Activated CD8-positive, alpha-beta memory T cell treated with anti-CD3 and anti-CD28 coated beads, Interleukin-2, amount 50 U/mL, for 4 hours (primary cell): ENCODE measurements at places on chromosomes 6 and 20.

DNA sequence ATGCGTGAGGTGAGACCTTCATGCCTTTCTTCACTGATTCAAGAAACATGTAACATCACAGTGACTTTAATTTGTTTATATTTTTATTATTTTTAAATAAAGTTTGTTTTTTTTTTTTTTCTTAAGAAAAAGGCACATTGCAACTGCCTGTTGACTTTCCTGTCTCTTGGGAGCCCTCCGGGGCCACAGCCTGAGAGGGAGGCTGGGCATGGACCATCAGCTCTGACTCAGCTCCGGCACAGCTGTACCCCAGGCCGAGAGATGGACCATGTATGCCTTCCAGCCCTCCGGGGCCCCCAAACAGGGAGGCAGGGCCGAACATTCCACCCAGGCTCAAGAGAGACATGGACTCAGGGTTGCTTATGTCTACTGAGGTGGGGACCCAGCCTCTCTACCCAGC is 99.9 kb downstream of the NFATC2 start:
- no peak for DNase-seq

DNA sequence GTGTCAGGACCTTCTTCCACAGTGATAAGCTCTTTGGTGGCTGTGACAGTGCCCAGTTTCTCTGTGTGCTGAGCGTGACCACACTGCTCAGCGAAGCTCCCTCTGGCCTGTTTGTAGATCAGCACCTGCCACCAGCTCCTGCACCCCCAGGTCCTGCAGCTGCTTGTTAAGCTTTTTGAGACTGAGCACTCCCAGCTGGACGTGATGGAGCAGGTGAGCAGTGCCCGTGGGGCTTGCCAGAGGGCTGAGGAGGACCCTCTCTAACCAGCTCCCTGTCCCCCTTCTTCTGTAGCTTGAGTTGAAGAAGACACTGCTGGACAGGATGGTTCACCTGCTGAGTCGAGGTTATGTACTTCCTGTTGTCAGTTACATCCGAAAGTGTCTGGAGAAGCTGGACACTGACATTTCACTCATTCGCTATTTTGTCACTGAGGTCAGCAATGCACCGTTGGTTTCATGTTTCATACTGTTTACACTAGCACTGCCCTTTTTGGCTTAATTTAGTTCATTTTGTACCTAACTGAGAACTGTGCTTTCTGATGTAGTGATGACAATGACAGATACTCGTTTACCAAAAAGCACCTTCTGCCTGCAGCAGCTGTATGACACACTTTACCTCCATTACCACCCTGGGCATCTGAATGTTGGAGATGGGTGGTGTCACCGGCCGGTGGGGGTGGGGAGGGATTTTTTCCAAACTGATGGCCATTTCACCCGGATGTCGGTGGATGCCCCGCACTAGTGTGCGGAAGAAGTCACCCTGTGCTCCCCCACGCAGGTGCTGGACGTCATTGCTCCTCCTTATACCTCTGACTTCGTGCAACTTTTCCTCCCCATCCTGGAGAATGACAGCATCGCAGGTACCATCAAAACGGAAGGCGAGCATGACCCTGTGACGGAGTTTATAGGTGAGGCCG is 12.5 kb downstream of the NELFCD start:
- no peak for DNase-seq

DNA sequence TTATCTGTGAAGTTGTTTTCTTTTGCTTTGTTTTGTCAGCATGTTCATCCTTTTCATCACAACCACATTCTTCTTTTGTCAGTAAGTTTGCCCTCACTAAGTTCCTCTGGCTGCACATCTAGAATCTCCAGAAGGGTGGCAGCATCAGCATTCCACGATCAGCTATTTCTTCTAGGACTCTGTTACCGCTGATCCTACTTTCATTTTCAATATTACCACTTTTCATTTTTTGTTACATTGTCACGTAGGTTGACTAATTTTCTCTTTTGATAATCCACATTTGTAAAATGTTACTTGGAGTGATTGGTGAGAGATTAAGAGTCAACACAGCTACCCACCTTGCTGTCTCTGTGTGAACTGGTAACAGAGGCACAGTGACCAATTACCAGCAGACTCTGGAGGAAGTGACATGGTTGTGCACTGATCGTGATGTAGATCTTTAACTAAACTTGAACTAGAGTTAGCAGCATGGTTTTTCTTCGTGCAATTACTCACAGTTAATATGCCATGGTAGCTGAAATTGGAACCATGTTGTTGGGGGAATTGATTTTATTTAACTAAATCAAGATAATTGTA is 307.9 kb upstream of the SLC35B3 start:
- no peak for DNase-seq

- no peak for DNase-seq
Observed at GRCh38 chr20:5652626-5653553, 97.3 kb upstream of the SHLD1 start.

GRCh38 chr20:32761831-32762753 is at the start of gene DNMT3B:
Gene DNMT3B (plus strand): TSS chr20:32762385. CDS start chr20:32780324, 17,939 bp downstream.
- DNase-seq = peak; percentile 74

GRCh38 chr6:110054664-110055386 is 76.7 kb downstream of the GPR6 start:
- DNase-seq = no peak
